Foreskin keratinocyte (primary cell): ENCODE measurements at places on chromosomes 5 and 9. TPM values are rescaled to one million over a fixed set of nuclear protein-coding genes. Genes with fewer than 3 reads are reported as not detected.

The PFN3 gene
- not detected in 2 replicates for total RNA-seq

The GFM2 gene
- 34.7 and 34.8 TPM in 2 replicates for total RNA-seq

The TSLP gene
- 0.18 TPM in 1 of 2 replicates, not detected in the other for total RNA-seq

The HAVCR1 gene
- not detected in 2 replicates for total RNA-seq

GRCh38 chr9:80928697-80929096, 760.6 kb downstream of the TLE1 start:
- DNase-seq: peak; percentile 15

- DNase-seq: peak; percentile 99
These were observed 169.0 kb downstream of the SYK start for GRCh38 chr9:90970608-90971007.

GRCh38 chr9:78939311-78940065, 632.3 kb upstream of the TLE4 start:
- no peak for DNase-seq

DNA sequence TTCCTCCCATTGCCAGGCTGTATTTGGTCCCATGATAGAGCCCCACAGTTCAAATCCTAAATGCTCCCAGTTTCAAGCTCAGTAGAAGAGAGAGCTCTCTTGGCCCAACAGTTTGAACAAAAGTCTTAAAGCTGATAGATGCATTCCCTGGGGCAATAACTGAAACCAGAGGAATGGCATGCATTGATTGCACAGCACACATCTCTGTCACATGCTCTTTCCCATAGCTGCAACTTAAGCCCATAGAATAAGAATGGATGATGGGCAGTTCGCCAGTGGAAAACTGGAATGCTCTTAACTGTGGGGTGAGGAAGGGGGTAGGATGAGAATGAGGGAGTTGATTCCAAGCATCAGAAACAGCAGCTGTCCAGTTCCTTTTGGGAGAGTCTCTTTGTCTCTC, 1942.4 kb upstream of the WWC1 start:
- no peak for DNase-seq

GRCh38 chr5:112693301-112693700, 44.4 kb upstream of the APC start:
- no peak for DNase-seq
